Fibroblast of upper back skin (primary cell): ENCODE measurements at places on chromosomes 11 and 22.

DNA sequence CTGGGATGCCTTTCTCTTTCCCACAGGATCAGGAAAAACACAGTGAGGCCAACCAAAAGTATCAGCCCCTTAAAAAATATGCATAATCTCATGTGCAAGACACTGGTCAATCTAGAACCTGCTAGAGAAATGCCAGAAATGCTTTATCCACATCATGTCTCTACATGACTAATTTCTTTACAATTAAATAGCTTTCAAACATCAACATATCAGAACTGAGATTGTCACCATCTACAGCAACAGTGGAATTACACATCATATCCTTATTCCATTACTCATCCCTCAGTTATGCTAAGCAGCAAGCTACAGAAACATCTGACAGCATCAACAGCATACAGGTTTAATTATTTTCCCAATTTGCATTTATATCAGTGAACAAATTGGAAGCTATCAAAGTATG is 78.8 kb downstream of the DDIAS start:
- peak; percentile 85 for DNase-seq

DNA sequence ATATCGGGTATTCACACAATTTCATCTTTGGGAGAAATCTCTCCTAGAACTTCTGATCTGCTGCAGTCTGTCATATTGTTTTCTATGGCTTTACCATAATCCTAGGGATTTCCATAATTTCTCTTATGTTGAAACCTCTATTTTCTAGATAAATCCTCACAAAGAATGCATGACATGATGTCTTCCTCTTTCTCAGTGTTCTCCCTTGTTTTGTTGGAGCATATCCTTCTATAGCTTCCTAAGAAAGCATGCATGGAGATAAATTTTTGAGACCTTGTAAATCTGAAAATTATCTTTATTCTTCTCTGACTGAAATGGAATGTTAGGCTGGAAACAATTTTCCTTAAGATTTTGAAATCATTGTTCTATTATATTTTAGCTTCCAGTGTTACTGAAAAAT is 115.5 kb downstream of the WNT11 start:
- DNase-seq, result no peak

GRCh38 chr22:49880281-49880680 is 26.6 kb downstream of the ZBED4 start:
- no peak for DNase-seq

DNA sequence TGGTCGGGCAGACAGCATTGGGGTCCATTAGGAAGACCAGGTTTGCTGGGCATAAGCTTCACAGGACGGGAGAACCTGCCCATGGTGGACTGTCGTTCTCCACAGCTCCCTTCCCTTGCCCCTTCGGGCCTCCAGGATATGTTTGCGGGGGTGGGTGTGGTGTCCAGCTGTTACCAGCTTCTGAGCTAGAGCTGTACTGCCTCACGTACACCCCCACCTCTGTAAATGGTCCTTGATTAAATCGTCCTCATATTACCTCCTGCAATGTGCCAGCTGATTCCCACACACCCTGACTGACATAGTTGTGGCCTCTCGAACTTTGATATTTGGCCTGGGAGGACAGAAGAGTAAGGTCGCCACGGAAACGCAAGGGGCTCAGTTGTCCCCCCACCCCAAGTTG is 16.2 kb upstream of the BCR start:
- DNase-seq, result no peak

- DNase-seq, result no peak
Measured at GRCh38 chr11:7548659-7549274, 35.0 kb downstream of the PPFIBP2 start.
